ENCODE measurements at places on chromosomes 5 and 9.

GRCh38 chr5:9381464-9381863, 164.4 kb downstream of the SEMA5A start:
- DNase-seq = no peak

DNA sequence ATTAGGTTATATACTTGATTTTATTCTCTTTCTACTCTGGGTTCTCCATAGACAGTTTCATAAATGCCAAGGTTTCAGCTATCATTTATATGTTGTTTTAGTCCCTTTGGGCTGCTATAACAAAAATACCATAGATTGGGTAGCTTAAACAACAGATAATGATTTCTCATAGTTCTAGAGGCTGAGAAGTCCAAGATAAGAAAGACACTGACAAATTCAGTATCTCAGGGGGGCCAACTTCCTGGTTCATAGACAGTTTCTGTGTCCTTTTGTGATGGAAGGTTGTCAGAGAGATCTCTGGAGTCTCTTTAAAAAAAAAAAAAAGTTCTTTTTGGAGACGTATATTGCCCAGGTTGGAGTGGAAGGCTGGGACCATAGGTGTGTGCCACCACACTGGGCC, 113.3 kb downstream of the SCAMP1 start:
- no peak for DNase-seq

DNA sequence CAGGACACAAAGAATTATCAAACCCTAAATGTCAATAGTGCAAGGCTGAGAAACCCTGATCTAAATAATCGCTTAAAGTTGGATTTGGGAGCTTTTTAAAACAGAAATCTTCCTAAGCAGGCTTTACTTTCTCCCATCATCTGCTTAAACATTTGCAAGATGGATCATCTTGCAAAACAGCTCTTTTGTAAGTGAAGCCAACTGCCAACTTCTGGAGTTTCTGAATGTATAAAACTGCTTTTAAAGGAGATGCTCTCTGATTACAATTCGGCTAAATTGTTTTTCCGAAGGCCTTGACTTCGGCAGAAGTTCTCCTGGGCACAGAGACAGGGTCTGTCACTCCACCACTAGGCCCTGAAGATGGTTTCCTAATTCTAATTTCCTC, 1.3 kb downstream of the PTPN3 start:
- no peak for DNase-seq

DNA sequence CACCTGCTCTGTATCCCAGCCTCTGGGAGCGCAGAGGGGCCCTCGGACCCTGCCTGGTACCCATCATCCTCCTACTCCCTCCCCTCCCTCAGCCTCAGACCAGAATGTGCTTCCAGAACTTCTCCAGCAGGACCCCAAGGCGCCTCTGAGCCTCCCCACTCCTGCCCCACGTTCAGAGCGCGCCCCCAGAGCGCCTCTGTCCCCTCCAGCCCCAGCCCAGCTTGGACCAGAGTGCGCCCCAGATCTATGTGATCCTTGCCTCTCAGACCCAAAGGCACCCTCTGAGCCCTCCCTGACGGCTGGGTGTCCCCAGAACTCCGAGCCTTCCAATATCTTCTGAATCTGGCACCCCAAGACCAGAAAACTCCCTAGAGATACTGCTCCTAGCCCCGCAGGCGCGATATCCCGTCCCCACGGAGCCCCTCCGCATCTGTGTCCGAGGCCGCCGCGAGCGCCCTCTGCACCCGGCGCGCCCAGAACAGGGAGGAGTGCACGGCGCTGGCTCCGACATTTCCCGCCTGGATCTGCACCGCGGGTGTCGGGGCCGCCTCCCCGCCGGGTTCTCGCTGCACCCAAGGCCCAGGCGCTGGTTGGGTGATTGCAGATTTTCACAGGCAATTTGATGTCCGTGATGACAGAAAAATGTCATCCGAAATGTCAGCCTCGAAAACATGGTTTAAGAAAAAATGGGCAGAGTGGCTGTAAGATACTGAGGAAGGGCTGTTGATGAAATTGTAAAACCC, 522 bp downstream of the BHMT start:
- no peak for DNase-seq

DNA sequence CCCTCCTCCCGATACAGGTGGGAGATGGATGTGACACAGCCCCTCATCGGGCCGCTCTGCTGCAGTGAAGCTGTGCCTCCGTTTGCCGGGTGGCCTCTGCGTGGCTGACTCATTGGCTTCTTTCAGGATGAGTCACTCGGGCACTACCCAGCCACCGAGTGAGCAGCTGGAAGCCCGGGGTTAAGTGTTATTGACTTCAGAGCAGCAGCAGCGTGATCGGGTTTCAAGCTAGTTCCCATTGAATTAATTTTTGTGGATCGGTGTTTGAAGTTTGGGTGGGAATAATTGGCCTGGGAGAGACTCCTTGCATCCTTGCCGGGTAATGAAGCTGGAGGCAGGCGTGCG, 266.4 kb upstream of the IRX4 start:
- DNase-seq = no peak

- no peak for DNase-seq
These were observed 17.8 kb downstream of the HINT1 start for GRCh38 chr5:131147258-131147657.

GRCh38 chr5:91816681-91817080, 433.6 kb upstream of the ARRDC3 start:
- DNase-seq = no peak

Data from CMK (cell line).